SIG-M5 (cell line): ENCODE measurements at places on chromosomes 13 and 19.

DNA sequence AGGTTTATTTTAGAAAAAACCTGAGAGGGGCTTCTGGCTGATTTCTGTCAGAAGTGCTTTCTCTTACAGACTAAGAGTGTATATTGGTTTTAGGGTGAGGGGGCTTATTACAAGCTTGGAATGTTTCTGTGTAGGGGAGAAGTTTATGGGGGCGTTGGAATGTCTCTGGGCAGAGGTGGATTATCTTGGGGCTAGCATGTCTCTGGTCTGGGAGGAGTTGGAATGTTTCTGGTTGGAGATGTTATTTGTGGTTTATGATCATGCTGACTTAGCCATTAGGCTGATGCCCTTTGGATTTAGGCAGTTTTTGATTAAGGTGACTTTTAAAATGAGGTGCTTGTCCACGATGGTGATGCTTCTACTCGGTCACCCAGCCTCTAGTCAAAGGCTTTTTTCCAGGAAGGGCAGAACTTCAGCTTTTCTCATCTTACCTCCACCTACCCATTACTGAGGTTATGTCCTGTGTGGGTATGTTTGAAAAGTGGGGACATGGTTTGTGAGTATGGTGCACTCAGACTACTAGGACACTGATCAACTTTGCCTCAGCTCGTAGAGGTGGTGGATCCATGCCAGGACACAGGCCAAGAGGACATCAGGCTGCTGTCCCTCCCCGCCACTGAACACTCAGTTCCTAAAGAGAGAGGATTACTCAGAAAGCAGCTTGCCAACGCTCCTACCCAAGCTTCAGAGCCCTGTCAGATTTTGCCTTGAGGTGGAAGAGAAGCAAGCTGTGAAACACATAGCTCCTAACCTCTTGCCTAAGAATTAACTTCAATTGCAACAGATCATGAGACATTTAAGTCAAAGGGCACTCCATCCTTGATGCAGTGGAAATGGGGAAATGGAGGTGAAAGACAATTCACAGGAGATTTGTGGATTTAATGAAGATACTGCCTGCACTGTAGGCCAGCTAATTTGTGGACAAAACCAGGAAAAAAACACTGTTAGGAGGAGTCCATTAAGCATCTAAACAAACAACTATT lies 63.6 kb downstream of the ZNF44 start:
- no peak for DNase-seq

DNA sequence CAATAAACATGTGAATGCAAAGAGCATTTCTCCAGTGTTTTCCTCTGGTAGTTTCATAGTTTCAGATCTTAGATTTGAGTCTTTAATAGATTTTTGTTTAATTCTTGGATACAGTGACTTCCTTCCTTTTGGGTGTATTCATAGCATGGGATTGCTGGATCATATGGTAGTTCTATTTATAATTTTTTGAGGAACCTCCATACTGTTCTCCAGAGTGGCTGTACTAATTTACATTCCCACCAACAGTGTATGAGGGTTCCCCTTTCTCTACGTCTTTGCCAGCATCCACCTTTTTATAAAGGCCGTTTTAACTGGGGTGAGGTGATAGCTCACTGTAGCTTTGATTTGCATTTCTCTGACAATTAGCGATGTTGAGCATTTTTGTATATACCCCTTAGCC lies 9.3 kb upstream of the CALM3 start:
- no peak for DNase-seq

GRCh38 chr13:98172590-98173422 lies 4.3 kb downstream of the RNF113B start:
- no peak for DNase-seq

DNA sequence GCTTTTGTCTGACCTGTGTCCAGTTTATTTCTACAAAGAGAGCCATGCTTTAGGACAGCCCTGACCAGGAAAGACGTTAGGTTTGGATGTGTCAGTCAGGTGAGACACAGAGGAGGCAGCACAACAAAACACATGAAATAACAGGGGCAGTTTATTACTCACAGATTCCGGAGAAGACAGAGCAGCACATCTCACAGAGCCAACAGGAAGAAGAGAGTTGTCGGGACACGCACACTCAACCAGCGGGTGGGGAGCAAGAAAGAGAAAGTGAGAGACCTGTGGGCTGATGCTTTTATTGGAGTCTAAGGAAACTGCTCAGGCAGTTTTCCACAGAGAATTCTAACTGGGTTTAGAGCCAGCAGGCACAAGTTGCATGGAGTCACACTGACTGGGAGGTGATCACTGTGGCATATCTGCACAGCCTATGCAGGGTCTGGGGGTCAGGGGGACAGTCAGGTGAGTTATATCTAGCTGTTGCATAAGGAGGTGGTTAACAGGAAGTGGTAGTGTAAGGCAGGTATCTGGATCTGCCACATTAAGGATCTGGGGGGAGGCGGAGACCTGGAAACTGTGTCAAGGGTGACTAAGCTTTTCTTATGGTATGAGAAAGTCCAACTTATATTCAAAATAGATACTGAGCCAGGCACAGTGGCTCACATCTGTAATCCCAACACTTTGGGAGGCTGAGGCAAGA lies 24.1 kb upstream of the CEACAM20 start:
- DNase-seq, result no peak

- DNase-seq, result no peak
Observed at GRCh38 chr13:28609381-28609780, 49.5 kb upstream of the POMP start.

- DNase-seq, result no peak
Observed at GRCh38 chr19:17553256-17553655, 2.2 kb upstream of the COLGALT1 start.

DNA sequence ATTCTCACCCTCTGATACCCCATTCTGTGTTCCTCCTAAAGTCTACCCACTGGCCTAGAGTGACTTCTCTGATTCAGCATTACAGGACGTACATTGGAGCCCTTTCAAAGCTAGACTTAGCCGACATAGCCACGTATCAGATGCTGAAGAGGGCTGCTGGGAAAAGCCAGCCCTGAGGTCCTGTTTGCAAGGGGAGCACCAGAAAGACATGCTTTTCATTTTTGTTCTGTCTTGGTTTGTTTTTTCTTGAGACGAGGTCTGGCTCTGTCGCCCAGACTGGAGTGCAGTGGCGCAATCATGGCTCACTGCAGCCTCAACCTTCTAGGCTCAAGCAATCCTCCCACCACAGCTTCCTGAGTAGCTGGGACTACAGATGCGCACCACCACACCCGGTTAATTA lies 6.3 kb upstream of the ZSWIM4 start:
- DNase-seq, result no peak

GRCh38 chr13:33992881-33993336 lies 175.0 kb downstream of the RFC3 start:
- DNase-seq, result no peak

GRCh38 chr13:110524541-110525257 lies 36.8 kb downstream of the RAB20 start:
- DNase-seq, result no peak

- no peak for DNase-seq
Observed at GRCh38 chr13:99375738-99376080, 68.5 kb upstream of the GPR183 start.

GRCh38 chr13:79468819-79469218 lies 12.1 kb upstream of the NDFIP2 start:
- DNase-seq, result no peak

DNA sequence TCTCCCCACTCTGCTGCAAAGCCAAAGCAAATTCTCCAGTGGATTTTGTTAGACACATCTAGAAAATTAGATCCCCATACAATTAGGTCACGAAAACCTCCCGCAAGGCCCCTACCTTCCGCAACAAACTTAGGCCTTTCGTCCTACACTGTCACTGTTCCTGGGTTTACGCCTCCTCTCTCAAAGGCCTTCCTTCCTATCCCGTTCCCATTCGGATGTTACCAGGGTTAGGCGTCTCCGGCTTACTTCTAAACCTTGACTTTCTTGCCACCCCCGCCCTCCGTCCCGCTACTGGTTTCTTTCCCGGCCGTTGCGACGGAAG lies 754 bp downstream of the RNF6 start:
- no peak for DNase-seq

GRCh38 chr19:570251-570686 lies 2.1 kb upstream of the BSG start:
- no peak for DNase-seq

- no peak for DNase-seq
Observed at GRCh38 chr19:2064395-2064787, 13.3 kb upstream of the MKNK2 start.

DNA sequence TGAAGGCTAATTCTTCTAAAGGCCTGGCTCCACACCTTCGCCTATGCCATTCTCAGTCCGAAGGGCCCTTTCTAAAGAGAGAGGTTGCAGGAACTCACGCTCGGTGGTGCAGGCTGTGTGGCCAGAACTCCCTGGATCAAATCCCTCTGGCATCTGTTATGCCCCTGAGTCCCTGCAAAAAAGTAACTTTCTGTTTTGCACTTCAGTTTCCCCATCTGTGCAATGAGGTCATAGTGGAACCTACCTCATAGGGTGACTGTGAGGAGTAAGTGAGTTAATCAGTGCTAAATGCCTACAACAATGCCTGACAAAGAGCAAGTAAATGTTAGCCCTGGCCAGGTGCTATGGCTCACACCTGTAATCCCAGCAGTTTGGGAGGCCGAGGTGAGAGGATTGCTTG lies 7.3 kb downstream of the IGSF23 start:
- DNase-seq, result no peak

DNA sequence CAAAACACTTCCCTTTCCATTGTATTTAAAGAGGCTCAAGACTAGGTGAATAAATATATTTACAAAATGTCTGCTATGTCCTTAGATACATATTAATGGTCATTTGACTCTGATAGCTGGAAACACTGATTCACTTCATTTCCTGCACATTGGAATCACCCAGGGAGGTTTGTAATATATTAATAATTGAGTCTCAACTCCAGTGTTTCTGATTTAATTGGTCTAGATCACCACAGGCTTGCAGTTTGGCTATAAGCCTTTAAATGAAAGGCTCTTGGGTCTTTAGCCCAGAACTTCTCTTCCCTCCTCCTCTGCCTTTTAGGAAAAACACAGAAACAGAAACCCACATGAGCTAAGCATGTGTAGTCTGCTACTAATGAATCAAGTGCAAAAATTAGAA lies 378.0 kb downstream of the TBC1D4 start:
- no peak for DNase-seq

DNA sequence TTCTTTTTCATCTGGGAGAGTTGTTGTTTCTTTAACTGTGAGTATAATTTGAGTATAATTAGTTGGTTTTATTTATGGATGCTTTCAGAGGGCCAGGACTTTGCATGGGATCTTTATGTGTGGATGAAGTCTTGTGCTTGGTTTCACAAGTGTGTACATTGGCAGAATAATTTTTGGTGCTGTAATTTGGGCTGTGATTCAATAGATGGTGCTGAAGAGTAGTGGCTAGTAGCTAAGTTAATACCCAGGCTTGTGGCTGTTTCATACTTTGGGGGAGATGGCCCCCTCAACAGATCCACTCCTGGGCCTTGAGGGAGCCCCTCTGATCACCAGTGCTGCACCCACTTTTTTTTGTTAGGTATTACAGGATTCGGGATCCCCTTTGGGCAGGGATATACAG lies 1142.4 kb downstream of the SLITRK1 start:
- DNase-seq, result no peak

DNA sequence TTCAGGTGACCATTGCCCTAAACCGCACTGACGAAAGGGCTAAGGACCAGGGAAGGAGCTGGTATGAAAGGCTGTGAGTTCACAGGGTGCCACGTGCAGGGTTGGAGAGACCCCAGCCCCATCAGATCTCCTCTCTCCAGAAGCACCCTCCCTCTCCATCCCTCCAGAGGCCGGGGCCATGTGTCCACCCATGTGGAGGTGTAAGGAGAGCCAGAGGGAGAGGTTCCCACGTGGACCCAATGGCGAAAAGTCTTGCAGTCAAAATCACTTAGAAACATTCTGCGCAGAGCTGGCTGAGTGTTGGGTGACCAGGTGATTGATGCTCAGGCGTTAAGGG lies 168.3 kb downstream of the COL4A1 start:
- no peak for DNase-seq

- no peak for DNase-seq
Observed at GRCh38 chr13:51154029-51154555, 43.0 kb upstream of the C13orf42 start.

GRCh38 chr13:26813980-26814348 lies 53.4 kb upstream of the GPR12 start:
- no peak for DNase-seq

DNA sequence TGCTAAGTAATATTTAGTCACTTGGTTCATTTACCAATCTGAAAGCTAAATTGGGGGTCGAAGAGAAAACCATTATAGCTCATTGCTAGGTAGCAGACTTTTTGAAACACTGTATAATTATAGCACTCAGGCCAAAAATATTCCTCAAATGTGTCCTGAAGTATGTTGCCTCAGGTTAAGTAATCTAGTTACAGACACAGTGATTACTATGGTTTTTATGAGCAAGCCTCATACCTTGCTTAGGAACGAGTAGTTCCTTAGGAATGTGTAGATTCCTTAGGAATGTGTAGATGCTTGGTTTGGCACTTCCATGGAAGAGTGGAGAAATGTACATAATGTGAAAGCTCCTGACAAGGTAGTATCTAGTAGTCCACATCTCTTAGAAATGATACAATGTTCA lies 387.5 kb downstream of the LMO7 start:
- no peak for DNase-seq

DNA sequence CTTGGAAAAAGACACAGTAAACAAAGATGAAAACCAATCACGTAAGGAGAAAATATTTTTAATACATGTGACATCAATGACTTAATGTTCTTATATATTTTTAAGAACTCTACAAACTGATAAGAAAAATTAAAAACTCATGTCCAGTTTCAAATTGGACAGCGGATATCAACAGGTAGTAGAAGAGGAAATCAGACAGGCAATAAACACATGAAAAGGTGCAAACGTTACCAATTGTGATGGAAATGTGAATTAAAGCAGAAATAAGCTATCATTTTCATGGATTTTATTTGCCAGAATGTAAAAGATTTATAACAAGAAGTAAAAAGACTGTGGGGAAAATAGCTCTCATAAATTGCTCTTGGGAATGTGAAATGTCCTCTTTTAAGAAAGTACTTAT lies 382.3 kb downstream of the DLEU7 start:
- no peak for DNase-seq

GRCh38 chr13:27643334-27644132 lies 21.8 kb downstream of the POLR1D start:
- no peak for DNase-seq

- no peak for DNase-seq
Observed at GRCh38 chr19:13981021-13981420, 25.1 kb downstream of the RFX1 start.

- DNase-seq, result no peak
Observed at GRCh38 chr13:42478531-42479156, 95.3 kb upstream of the TNFSF11 start.

- DNase-seq, result no peak
Observed at GRCh38 chr19:42066075-42066754, 3.8 kb downstream of the GRIK5 start.

- no peak for DNase-seq
Observed at GRCh38 chr19:584240-585001, 5.3 kb upstream of the HCN2 start.

- DNase-seq, result no peak
Observed at GRCh38 chr19:508204-509150, 1.2 kb downstream of the TPGS1 start.

DNA sequence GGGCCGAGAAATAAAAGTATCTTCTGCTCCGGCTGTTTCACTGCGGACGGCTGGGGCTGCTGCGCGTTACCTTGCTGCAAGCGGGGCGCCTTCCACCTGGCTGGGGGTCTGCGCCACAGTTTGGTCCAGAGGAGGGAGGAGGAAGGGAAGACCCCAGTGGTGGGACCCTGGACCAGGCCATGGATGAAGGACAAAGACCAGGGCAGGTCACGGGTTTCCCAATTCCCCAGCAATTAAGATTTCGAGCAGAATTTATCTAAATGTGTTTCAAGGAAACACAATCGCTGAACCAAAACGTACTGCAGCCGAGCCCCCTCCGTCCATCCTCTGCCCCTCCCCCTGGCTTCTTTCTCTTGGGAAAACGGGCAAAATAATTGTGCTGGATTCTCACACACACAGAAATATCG lies 2.9 kb downstream of the SOX1 start:
- DNase-seq, result no peak
